Neural crest cell (in vitro differentiated cells): ENCODE measurements at places on chromosomes 6 and 20. TPM values are rescaled to one million over a fixed set of nuclear protein-coding genes. Genes with fewer than 3 reads are reported as not detected.

- DNase-seq: peak; percentile 20
These were observed 4.5 kb downstream of the NRN1 start for GRCh38 chr6:6002005-6002847.

DNA sequence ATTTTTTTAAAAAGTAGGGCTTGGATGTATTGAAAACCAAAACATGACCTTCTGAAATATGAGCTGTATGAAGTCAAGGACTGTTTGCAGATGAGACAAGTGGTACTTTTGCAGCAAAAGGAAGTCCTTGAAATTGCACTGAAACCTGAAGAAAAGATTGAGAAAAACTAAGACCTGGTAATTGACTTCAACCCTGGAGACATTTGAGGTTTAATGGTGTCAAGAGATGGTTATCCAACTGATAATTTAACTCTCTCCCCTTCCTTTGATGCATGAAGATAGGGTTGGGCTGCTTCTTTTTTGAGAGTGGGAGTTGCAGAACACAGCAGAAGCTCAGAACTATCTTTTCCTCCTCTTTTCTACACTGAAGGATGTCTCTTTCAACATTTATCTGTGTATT, 180.9 kb upstream of the DTNBP1 start:
- no peak for DNase-seq

DNA sequence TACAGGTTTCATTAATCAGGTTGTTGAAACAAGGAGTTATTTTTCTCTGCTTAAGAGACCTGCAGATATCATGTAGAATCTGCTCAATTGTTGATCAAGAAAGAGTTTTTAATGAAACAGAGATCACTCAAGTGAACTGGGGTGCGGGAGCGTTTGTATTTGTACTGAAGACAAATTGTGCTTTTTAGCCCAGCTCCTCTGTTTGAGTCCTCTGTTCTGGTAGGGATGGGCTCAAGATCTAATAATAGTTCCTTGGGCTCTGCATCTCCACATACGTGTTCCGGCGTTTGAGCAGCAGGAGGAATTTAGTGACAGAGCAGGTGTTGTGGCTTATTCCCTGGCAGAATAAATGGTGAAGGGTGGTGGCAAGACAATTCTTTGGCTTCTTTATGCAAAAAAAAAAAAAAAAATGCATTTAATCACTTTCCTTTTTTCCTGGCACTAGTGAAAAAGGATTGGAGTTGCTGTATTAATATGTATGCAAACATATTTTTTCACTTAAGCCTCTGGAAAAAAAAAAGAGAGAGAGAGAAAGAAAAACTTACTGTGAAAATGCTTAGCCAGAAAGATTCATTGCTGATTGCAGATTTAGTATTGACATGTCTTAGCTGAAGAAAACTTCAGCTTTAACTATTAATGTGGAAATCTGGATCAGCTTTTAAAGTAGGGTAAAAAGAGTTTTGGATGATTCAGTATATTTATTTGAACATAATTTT, 4.0 kb downstream of the CITED2 start:
- DNase-seq: no peak

MROH8 gene
- total RNA-seq: 7.3 and 7.6 TPM in 2 replicates

- DNase-seq: no peak
These were observed 262.3 kb downstream of the UTRN start for GRCh38 chr6:144547409-144547808.

DNA sequence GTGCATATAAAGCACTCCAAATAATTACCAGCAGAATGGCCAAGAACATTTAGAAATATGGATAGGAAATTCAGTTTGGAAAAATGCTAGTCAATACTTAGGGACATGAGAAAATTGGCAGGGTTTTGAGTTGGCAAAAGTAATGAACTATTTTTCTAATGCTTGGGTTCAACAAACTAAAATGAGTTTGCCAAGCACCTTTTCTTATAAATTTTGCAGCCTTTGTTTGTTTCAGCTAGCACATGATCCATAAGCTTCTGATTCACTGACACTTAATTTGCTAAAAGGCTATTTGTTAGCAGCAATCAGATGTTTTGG, 324.8 kb downstream of the QKI start:
- no peak for DNase-seq

BMP5 gene
- total RNA-seq: 2.2 and 2.4 TPM in 2 replicates

- DNase-seq: no peak
These were observed 18.9 kb upstream of the PMEPA1 start for GRCh38 chr20:57728762-57729161.

TNNC2 gene
- total RNA-seq: not detected in 2 replicates

- no peak for DNase-seq
These were observed 146.8 kb downstream of the LAMA2 start for GRCh38 chr6:129029778-129030177.

MARCKS gene
- 376 and 380 TPM in 2 replicates for total RNA-seq

GRCh38 chr6:61711849-61712248, 574.2 kb downstream of the KHDRBS2 start:
- peak; percentile 2 for DNase-seq

SMPDL3A gene
- 3.3 and 3.6 TPM in 2 replicates for total RNA-seq

IPCEF1 gene
- total RNA-seq: 0.28 and 0.52 TPM in 2 replicates

GRCh38 chr20:63473555-63474449, 1.3 kb upstream of the KCNQ2 start:
- no peak for DNase-seq

SCRT2 gene
- total RNA-seq: 3.7 and 4.1 TPM in 2 replicates

GRCh38 chr6:148591656-148592055, 155.2 kb upstream of the UST start:
- no peak for DNase-seq

DNA sequence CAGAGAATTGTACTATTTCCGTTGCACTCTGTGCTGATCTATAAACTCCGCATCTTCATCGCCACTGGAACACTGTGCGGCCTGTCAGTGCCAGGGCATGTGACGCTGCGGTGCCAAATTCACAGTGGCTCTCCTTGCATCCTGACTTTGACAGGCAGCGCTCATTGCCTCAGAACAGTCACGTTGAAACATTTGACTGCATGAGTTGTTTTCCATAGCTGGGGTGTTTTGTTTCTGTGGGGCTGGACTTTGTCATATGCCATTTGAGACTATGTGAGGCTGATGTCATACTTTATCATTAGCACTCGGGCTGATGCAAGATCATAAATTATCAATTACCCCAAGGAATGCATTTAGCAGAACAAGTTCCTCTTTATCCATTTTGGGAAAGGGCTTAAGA, 32.7 kb downstream of the CFAP61 start:
- no peak for DNase-seq

DNA sequence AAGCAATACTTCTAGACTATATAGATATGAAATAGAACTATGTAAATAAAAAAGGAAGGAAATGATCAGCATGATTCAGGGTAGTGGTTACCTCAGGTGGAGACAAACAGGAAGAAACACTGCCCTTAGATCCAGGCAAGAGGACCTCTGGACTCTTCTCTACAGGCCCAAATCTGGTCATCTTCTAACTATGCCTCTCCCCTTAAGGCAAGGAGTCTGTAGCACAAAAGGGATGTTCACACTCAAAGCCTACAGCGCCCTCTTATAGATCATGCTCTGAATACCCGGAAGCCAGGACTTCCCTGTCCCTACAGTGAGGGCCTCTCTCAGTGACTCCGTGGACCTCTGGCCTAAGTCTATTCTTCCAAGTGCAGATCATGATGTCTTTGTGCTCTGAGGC, 30.4 kb upstream of the HIVEP2 start:
- no peak for DNase-seq

- DNase-seq: no peak
These were observed 17.9 kb downstream of the SLA2 start for GRCh38 chr20:36628076-36628475.

DNA sequence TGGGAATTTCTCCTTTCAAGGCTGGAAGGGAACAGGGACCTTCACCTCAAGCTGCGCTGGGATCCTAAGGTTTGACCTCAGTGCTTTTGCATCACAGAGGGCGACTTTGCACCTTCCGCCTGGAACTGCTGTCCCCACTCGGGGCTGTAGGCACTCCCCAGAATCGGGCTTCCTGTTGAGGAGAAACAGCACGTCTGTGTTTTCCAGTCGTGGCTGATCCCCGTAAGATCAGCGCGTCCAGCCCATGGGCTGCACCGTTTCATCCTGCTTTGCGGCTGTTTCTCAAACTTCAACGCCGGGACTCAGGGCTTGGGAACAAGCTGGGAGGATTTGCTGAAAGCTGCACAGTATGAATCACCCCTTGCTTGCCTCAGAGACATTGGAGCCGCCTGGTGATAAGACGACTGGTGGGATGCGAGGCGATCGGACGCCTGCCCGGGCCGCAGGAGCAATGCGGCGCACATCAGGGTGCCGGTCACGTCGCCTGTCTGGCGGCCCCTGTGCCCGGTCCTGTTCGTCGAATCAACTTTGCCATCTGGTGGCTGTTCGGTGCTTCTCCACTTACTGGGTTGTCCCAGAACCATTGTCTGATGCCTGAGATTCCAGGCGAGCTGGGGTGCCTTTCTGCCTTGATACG, 53.6 kb upstream of the FRMD1 start:
- DNase-seq: peak; percentile 44

GRCh38 chr6:107144666-107145065, 29.4 kb upstream of the BEND3 start:
- no peak for DNase-seq

- no peak for DNase-seq
These were observed 638.4 kb downstream of the MAFB start for GRCh38 chr20:40050596-40050995.

- no peak for DNase-seq
These were observed 12.1 kb upstream of the REPS1 start for GRCh38 chr6:138999949-139000725.

- DNase-seq: no peak
These were observed 344.9 kb downstream of the CDKAL1 start for GRCh38 chr6:20879121-20879520.

ZBTB46 gene
- total RNA-seq: 23.7 and 23.8 TPM in 2 replicates

DNA sequence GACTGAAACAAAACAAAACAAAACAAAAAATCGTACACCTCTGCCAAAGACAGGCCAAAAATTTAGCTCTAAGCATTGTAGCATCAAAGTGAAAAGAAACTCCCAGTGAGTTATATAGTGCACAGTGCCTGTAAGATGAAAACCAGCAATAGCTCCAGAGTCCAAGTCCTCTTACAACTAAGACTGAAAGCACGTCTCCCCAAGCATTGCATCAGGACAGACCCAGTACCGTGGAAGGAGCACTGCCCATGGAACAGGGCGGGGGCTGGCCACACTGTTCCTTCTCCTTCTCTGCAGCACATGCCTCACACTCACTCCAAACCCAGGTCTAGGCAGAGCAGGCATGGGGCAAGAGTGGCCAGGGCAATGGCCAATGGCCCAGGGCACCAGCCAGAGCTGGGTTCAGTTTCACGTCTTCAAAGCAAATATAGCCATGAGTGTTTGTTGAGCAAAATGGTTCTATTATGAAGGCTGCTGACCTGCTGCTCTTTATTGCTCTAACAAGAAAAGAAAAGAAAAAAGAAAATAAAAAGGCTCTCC, 72.2 kb upstream of the PBOV1 start:
- DNase-seq: no peak

DNA sequence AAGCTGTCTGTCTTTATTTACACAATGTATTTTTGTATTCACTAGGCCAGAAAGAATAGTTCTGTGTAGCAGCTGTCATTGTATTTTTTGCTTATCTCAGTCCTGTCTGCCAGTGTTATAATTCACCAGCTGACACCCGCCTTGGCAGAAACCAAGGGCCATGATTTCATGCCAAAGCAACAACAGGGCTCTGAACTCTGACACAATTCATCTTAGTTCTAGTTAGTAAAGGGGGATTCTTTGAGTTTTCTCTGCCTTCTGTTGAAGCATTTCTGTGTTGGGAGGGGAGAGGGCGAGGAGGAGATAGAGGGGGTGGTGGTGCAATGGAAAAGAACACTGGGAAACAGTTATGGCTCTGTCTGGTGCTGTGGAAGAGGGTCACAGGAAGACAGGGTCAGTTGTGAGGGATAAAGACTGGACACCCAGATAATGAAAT, 684.6 kb upstream of the MARCKS start:
- no peak for DNase-seq

GRCh38 chr6:53321701-53322100, 27.0 kb downstream of the ELOVL5 start:
- no peak for DNase-seq

GRCh38 chr20:7503501-7503900, 436.8 kb downstream of the HAO1 start:
- no peak for DNase-seq

GRCh38 chr20:1754306-1754705, 96.7 kb upstream of the SIRPG start:
- no peak for DNase-seq

DNA sequence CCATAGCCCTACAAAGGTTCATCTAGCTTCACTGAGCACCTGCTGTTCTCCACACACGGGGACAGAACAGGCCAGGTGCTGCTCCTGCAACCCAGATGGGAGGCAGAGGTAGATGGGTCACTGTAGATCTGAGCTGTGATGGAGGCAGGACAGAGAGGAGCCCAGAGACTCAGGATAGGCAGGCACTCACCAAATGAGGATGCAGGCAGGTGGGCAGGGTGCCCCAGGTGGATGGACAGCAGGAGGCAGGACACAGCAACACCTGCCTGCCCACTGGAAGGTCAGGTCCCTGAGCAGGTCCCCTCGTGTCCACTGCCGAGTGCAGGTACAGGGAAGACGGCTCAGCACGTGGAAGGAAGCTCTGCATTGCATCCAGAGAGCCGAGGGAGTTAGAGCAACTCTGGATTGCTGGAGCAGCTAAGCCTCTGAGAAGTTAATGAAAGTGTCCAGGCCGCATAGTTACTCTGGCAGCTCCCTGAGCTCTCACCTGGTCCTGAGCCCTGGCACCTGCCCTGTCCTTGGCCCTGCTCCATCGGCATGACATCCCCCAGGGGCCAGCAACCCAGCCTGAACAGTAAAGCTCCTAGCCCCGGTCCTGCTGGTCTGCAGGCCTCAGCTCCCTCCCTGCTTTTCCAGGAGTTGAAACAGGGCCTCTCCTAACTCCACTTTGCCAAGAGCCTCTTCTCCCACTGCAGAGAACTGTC, 4.9 kb upstream of the YTHDF1 start:
- DNase-seq: no peak

GRCh38 chr6:156934069-156934460, 156.9 kb downstream of the ARID1B start:
- no peak for DNase-seq

GRCh38 chr20:58518896-58519593, 3.8 kb upstream of the APCDD1L start:
- DNase-seq: no peak

HCK gene
- total RNA-seq: not detected in 2 replicates

DNA sequence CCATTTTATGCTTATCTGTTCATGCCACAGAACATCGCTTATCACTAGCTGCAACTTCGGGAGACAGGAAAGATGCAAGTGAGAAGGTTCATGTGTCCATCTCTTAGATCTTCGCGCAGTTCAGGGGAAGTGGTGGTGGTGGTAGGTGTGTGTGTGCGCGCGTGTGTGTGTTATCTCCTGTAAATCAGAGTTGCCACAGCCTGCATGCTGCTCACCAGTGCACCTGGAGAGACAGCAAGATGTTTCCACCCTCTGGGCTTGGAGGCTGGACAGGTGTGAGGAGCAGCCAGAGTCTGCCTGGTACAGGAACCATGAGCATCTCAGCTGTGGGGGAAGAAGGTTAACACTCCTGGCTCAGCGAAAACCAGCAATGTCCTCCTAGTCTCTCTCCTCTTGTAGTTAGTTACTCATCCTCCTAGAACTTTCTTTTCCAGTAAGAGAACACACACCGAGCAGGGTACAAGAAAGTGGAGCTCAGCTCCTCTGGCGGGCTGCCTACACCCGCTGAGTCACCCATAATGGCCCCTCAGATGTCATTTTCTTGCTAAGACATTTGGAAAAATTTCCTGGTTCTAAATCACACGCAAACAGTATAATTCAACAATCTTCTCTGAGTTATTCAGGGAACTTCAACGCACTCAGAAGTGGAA, 5.1 kb upstream of the TUBB1 start:
- DNase-seq: no peak

- no peak for DNase-seq
These were observed 131.0 kb downstream of the GPX5 start for GRCh38 chr6:28656715-28657114.

GRCh38 chr20:59141818-59142581, 21.6 kb upstream of the ZNF831 start:
- DNase-seq: peak; percentile 22
